ENCODE measurements at places on chromosomes 7 and 10. TPM values are rescaled to one million over a fixed set of nuclear protein-coding genes. Genes with fewer than 3 reads are reported as not detected.

MNX1 gene
- polyA plus RNA-seq, result not detected

GIMAP8 gene
- polyA plus RNA-seq, result 1.4 TPM

ASNS gene
- 18.1 TPM for polyA plus RNA-seq

OPALIN gene
- polyA plus RNA-seq, result not detected

SLC18A2 gene
- polyA plus RNA-seq, result 0.19 TPM

PRSS1 gene
- not detected for polyA plus RNA-seq

POLR2J2 gene
- 3.3 TPM for polyA plus RNA-seq

MEST gene
- polyA plus RNA-seq, result 5.7 TPM

PNLIP gene
- not detected for polyA plus RNA-seq

PIP gene
- polyA plus RNA-seq, result not detected

NEUROD6 gene
- not detected for polyA plus RNA-seq

FUOM gene
- 37.1 TPM for polyA plus RNA-seq

FFAR4 gene
- polyA plus RNA-seq, result not detected

FXYD4 gene
- polyA plus RNA-seq, result not detected

CALML3 gene
- not detected for polyA plus RNA-seq

Data from IgD-negative memory B cell (primary cell).